ENCODE measurements at places on chromosomes 5 and 9. TPM values are rescaled to one million over a fixed set of nuclear protein-coding genes. Genes with fewer than 3 reads are reported as not detected.

DNA sequence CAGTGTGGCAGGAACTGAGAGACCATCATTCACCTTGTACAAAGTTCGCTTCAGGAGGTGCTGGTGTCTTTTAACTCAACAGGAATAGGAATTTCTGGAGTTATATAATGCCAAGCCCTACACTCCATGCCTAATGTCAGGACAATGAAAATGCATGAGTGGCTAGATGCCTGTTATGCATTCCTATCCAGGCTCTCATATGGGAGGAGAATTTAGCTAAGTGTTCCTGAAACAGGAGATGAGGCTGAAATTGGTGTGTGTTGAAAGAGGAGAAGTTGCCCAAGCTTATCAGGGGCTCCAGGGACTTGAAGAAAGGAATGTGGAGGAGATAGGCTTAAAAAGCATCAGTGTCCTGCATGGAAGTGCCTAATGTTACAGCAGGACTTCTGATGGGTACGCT, 26.8 kb upstream of the PRUNE2 start:
- no peak for DNase-seq

GRCh38 chr5:142590451-142591231, 95.2 kb downstream of the FGF1 start:
- no peak for DNase-seq

GRCh38 chr9:126874546-126875314, 14.3 kb downstream of the ZBTB34 start:
- no peak for DNase-seq

Gene LIFR
- total RNA-seq: 62.4 TPM

DNA sequence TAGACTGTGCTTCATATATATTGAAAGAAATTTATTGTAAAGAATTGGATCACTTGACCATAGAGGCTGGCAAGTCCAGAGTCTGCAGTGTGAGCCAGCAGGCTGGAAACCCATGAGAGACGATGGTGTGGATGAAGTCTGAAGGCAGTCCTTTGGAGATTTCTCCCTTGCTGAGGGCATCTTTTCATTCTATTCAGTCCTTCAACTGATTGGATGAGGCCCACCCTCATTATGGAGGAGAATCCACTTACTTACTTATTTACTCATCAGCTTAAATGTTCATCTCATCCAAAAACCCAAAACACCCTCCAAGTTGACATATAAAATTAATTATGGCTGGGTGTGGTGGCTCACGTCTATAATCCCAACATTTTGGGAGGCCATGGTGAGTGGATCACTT, 62.1 kb downstream of the MCTP1 start:
- no peak for DNase-seq

DNA sequence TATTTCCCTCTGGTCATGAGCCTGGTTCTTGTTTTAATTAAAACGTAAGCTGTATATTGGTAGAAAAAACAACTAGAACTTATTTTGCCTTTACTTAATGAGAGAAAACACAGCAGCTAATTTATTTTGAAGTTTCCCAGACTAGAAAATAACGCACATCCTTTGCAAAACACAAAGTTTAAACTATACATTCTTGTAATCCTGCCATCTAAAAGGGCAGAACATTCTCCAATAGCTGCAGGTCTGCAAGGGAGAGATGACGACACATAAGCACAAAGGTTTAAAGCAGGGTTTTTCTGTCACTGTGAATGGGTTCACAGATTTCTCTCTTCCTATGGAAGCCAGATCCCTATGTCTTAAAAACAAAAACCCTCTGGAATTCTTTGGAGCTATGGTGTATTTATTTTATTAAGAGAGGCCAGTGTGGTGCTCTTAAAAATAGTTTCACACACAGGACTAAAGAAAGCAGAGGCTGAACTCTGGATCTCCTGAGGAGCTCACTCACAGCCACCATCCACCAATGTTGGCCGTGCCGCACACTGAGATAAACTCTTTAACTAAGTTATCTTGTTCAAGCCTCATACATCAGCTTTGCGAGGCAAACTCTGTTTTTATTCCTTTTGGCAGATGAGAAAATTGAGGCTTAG, 82.4 kb downstream of the SNCAIP start:
- no peak for DNase-seq

DNA sequence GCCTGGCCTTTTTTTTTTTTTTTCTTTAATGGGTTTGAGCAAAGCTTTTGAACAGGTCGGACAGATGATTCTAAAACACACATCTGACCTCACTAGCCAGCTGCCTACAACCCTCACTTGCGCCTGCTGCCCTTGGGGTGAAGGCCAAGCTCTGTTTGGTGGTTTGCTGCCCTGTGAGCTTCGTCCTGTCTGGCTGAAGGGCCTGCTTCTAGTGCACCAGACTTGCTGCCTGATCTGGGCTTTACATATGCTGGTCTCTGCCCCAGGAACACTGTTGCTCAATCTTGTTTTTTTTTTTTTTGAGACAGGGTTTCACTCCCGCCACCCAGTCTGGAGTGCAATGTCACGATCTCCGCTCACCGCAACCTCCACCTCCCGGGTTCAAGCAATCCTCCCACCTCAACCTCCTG, 16.4 kb upstream of the DOLPP1 start:
- DNase-seq: no peak

GRCh38 chr5:149953436-149954121, 7.0 kb upstream of the SLC26A2 start:
- DNase-seq: no peak

Gene SUSD3
- 0.27 TPM for total RNA-seq

DNA sequence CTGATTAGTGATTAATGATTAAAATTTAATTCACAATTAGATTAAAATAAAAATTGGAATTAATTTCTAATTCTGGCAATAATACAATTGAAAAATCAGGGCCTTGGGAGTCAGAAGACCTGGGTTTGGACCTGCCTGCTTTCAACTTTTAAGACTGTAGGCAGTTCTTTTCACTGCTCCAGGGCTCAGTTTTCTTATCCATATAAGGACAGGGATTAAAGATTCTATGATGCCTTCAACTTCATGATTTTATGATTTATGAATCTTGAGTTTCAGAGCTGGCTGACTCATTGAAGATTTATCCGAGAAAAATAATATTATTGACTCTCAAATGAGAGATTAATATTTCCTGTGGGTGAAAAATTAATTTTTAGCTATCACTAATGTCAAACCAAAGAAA, 208.6 kb upstream of the ANKH start:
- DNase-seq: no peak

GRCh38 chr5:97478483-97478882, 295.4 kb upstream of the RIOK2 start:
- DNase-seq: no peak

DNA sequence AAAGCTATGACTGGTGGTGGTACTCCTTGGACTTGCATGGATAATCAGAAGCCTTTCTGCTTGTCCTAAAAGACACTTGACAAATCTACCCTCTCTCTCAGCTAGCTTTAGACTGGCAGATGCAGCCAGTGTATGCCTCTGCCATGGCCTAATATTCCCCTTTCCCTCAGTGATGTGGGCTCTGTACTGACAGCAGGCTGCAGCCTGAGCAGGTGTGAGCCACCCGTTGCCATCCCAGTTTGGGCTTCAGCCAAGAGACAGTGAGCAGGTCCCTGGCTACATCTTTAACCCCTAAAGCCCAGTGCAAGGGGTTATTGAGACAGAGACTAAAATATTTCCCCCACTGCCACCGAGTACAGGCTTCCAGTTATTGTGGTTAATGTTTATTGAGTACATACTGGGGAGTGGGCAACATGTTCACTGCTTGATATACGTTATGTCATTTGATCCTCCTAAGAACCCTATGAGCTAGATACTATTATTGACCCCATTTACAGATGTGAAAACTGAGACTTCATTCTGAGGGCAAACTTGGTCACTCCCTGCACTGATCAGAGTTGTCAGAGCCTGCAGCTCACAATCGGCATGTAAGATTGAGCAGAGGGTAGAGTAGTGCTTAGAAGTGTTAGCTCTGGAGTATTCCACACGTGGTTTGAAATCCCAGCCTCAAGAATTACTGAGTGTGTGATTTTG, 254.2 kb downstream of the ARHGAP26 start:
- no peak for DNase-seq

- no peak for DNase-seq
Observed at GRCh38 chr5:138657360-138657759, 82.2 kb upstream of the HSPA9 start.

DNA sequence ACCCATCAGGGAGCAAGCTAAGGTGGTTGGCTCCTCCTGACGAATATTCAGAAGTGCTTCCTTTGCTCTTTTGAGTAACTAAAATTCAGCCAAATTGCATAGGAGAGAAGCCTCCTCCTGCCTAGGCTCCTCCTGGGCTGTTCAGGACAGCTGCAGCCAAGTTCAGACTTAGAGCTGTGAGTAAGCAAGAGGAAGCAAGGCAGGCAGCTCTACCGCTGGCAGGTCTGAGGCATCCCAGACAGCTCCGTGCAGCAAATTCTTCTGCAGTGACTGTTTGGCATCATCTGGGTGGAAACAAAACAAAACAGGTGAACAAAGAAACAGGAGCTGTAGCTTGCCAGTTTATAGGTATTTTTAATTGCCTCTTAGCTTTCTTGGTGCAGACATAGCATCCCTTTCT, 421.0 kb downstream of the GADD45G start:
- no peak for DNase-seq

Gene SLC4A9
- not detected for total RNA-seq
